Glomerular endothelial cell (primary cell): ENCODE measurements at places on chromosomes 4 and X. TPM values are rescaled to one million over a fixed set of nuclear protein-coding genes. Genes with fewer than 3 reads are reported as not detected.

The ERVMER34-1 gene
- 0.15 and 0.23 TPM in 2 replicates for total RNA-seq

DNA sequence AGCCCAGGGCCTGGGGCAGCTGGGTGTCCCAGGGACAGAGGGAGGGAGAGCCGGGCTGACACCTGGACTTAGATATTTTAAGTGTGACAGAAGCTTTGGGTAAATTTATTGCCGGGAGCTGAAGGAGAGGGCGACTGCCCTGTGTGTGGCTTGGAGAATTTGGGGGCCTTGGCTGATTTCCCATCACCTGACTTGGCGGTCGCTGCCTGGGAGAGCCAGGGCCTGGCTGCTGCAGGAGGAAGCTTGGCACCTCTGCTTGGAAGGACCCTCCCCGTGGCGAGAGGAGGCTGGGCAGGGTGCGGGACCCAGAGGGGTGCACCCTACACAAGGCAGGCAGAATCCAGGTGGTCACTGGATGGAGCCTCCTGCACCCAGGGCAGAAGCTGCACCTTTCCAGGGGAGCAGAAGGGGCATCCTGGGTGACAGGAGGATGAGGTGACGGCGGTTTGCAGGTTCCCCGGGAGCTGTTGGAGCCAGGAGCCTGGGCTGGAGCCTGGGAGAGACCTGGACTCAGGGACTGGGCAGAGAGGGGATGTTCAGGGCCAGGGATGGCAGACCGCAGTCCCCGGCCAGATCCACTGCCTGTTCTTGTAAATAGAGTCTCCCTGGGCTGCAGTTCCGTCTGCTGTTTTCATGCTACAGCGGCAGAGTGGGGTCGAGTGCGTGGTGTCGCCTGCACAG is 72.0 kb downstream of the RGS12 start:
- no peak for DNase-seq

DNA sequence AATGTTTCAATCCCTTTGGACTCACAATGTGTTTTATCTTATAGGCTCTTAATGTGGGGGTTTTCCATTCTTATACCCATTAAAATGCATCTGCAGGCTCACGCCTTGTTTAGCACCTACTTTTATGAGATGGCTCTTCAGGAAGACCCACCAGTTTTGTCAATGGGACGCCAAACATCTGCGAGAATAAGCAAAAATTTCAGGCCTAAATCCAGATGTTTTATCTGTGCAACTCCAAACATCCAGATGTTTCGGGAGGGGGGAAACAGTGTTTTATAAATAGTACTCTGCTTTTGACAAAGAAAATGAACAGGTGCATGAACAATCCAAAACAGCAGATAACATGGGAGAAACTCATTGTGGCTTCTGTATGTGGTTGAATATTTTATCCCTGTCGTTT is 342.8 kb downstream of the DHX15 start:
- no peak for DNase-seq

The ZDHHC15 gene
- total RNA-seq = not detected in 2 replicates

GRCh38 chr4:186486172-186486571 is 69.2 kb downstream of the MTNR1A start:
- no peak for DNase-seq
